ENCODE measurements at places on chromosomes 12 and 14. TPM values are rescaled to one million over a fixed set of nuclear protein-coding genes. Genes with fewer than 3 reads are reported as not detected.

Gene STAC3
- total RNA-seq: 4.2 TPM

DNA sequence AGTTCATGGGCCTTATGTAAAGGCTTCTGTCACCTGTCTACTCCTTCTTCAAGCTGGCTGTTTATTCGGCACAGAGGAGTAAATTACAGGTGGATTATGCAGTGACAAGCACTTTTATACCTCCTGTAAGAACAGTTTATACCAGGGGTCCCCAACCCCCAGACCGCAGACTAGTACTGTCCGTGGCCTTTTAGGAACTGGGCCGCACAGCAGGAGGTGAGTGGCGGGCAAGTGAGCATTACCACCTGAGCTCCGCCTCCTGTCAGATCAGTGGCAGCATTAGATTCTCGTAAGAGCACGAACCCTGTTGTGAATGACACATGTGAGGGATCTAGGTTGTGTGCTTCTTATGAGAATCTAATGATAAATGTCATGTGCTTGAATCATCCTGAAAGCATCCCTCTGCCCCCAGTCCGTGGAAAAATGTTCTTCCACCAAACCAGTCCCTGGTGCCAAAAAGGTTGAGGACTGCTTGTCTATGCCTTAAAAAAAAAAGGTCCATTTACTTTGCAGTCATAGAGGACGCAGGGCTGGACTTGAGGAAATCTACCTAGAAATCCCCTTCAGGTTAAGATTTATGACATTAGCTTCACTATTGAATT lies 78.8 kb downstream of the ETV6 start:
- H3K27me3 ChIP-seq: no peaks in the 10 kb centered on the region
- DNase-seq: no peak
- no peak overlapping the region for H3K4me3 ChIP-seq
- H3K36me3 ChIP-seq: peaks cover 14% of the 10 kb centered on the region

Gene IRAK3
- 1.2 TPM for total RNA-seq

- no peak for DNase-seq
- H3K4me1 ChIP-seq: no peaks in the 10 kb centered on the region
- H3K36me3 ChIP-seq: peaks cover 30% of the 10 kb centered on the region
Observed at GRCh38 chr12:94390130-94390485, 69.6 kb downstream of the CEP83 start.

GRCh38 chr12:50690925-50691324 lies 73.0 kb upstream of the ATF1 start:
- peaks cover under 1% of the 10 kb centered on the region for H3K36me3 ChIP-seq
- peak overlapping the region; percentile 7 for H3K27ac ChIP-seq
- no peak for DNase-seq
- no peaks in the 10 kb centered on the region for H3K4me1 ChIP-seq

Gene RNASE7
- not detected for total RNA-seq

Gene POTEM
- total RNA-seq: not detected

DNA sequence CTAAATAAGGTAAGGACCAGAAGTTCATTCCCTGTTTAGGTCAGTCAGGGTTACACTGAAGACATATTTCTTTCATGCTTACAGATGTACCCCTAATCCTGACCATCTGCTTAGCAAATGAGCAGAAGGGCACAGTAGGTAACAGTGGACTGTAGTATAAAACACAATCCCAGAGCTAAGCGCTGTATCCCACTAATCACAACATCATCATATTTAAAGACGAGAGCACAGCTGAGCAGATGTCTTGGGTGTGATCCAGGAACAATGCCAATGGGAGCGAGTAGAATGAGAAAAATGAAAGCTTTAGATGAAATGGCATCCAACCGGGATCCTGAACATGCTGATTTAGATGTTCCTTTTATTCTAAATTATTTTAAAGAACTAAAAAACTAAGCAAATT lies 213.4 kb downstream of the CCER1 start:
- no peaks in the 10 kb centered on the region for H3K4me1 ChIP-seq
- no peaks in the 10 kb centered on the region for H3K27me3 ChIP-seq
- H3K4me3 ChIP-seq: no peak overlapping the region
- no peak overlapping the region for H3K27ac ChIP-seq
- no peaks in the 10 kb centered on the region for H3K36me3 ChIP-seq
- no peak for DNase-seq

DNA sequence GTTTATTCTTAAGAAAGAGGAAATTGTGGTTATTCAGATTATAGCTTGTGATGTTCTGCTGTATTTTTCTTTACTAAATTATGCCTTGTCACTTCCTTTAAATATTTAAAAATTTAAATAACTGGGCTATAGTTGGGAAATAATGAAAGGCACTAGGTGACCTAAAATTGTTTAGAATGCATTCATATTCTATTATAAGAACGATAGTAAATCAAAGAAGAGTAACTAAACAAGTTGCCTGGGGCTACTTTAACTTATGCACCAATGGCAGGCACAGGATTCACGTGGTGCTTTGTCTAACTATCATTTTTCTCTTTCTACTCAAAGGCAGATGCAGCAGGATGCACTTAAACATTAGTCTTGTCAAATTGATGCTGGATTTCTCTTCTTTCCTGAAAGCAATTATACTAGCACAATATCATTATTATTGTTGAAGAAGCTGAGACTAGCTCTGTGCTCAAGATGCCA lies 190.7 kb upstream of the PPFIA2 start:
- H3K4me1 ChIP-seq: peaks cover 7% of the 10 kb centered on the region
- H3K27me3 ChIP-seq: no peaks in the 10 kb centered on the region
- DNase-seq: no peak
- H3K4me3 ChIP-seq: no peak overlapping the region

Gene NEUROD4
- not detected for total RNA-seq

GRCh38 chr12:105420659-105421240 lies 90.3 kb downstream of the C12orf75 start:
- H3K36me3 ChIP-seq: no peaks in the 10 kb centered on the region
- peaks cover 19% of the 10 kb centered on the region for H3K27me3 ChIP-seq
- peaks cover 14% of the 10 kb centered on the region for H3K4me1 ChIP-seq
- H3K4me3 ChIP-seq: no peak overlapping the region
- peak; percentile 67 for DNase-seq

Measured in activated T-cell treated with anti-CD3 and anti-CD28 coated beads, Interleukin-2, amount 50 U/mL, for 72 hours (primary cell).